Right ventricle myocardium inferior (tissue), 1 donor: ENCODE measurements at places on chromosomes 16 and 17. TPM values are rescaled to one million over a fixed set of nuclear protein-coding genes. Genes with fewer than 3 reads are reported as not detected.
A peak's percentile ranks its signal among the peaks of the same experiment; 100 is the strongest.

GRCh38 chr17:7336240-7337175, at the start of gene ACAP1:
Gene ACAP1 (plus strand): TSS chr17:7336529. CDS start chr17:7336735, 206 bp downstream.
- DNase-seq = peak; percentile 83

Gene MT4
- total RNA-seq = not detected

GRCh38 chr17:62750631-62751051, 57.5 kb downstream of the MARCHF10 start:
- DNase-seq = no peak

DNA sequence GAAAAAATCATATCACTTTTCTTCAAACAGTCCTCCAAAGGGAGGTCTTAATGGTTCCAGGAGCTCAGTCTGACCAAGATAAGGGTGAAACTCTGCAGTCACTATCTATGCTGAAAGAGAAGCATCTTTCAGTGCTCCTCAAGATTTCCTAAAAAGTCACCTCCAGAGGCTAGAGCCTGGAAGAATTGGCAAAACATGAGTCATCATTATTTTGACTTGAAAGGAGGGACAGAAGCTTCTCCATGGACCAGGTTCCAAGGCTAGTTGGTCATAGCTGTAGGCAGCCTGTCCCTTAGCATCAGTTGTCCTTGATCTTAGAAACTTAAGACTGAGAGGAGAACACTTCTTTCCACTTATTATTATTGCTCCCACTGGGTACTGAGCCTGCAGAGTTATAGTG, 219.0 kb upstream of the ASIC2 start:
- no peak for DNase-seq

DNA sequence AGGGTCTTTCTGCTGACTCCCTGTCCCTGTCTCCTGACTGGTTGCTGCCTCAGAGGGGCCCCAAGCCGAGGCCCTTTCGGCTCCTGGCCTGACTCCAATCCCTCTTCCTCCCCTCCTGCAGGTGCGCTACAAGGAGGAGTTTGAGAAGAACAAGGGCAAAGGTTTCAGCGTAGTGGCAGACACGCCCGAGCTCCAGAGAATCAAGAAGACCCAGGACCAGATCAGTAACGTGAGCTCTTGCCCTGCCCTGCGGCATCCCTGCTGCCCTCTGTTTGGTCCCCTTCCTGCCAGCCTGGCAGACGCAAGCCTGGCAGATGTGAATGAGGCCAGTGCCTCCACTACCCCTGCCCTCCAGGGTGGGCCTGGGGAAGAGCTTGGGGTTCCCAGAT, 27.1 kb upstream of the LASP1NB start:
- DNase-seq = no peak

GRCh38 chr17:32773856-32774694, 102.8 kb downstream of the MYO1D start:
- no peak for DNase-seq

- DNase-seq = no peak
These were observed 79.0 kb downstream of the DYNLRB2 start for GRCh38 chr16:80619824-80620223.

DNA sequence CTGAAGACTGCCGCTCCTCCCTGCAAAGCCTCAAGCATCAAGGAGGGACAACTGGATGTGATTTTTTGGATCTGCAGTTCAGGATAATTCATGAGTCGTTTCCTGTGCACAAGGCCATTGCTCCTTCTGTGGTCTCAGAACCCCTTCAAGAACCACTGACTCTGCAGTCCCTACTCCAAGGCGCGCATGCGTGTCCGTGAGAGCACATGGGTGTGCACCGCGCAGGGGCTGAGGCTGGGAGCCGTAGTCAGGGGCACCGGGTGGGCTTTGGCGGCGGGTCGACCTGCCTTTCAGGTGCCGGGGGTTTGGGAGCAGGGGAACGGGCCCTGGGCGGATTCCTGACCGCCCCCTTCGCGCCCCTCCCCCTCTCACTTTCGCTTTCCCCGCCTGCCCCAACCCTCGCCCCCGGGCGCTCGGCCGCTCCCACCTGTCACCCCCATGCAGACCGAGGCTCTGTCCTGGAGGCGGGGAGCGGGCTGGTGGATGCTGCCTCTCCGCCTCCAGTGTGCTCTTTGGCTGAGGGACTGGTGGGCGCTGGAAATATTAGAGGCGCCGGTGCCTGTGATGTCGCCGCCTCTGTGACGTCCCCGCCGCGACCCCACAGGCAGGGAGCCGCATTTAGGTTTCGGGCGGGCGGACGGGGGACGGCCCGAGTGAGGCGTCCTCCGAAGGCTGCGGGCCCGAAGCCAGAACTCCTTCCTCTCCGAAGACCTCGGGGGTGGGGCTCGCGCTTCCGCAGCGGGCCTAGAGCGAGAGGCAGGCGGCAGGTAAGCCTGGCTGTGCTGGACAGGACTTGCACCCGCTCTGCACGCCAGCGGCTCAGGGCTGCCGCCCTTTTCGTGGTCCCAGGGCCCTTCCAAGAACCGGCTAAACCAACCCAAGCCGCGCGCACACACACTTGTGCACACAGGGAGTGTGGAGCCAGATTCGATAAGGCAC, at the start of gene SPATA32:
SPATA32 (minus strand) TSS at position 518 of the 939 bp plus-strand sequence; CDS start at position 440, 78 bp downstream.
- peak; percentile 86 for DNase-seq

- DNase-seq = no peak
These were observed 8.9 kb downstream of the CA10 start for GRCh38 chr17:52149626-52150025.

- DNase-seq = no peak
These were observed 4.0 kb upstream of the RAPGEFL1 start for GRCh38 chr17:40173091-40173777.

Gene SULT1A3
- total RNA-seq = 10.3 TPM

Gene CDRT15
- not detected for total RNA-seq

DNA sequence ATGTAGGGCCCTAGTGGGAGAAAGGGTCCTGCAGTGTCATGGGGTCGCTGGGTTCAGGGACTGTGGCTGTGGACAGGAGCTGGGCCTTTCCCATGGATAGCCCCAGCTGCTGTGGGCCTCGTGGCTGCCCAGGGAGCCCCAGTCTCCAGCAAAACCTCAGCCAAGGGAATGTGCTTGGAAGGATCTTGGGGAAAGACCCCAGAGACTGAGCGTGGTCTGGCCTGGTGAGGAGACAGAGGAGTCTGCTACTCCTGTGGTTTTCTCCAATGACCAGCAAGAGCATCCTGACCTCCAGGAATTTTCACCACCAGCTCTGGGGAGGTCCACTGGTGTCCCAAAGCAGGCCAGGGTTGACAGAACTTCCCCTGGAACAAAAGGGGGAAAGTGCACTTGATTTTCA, 42.3 kb downstream of the RNF112 start:
- no peak for DNase-seq

DNA sequence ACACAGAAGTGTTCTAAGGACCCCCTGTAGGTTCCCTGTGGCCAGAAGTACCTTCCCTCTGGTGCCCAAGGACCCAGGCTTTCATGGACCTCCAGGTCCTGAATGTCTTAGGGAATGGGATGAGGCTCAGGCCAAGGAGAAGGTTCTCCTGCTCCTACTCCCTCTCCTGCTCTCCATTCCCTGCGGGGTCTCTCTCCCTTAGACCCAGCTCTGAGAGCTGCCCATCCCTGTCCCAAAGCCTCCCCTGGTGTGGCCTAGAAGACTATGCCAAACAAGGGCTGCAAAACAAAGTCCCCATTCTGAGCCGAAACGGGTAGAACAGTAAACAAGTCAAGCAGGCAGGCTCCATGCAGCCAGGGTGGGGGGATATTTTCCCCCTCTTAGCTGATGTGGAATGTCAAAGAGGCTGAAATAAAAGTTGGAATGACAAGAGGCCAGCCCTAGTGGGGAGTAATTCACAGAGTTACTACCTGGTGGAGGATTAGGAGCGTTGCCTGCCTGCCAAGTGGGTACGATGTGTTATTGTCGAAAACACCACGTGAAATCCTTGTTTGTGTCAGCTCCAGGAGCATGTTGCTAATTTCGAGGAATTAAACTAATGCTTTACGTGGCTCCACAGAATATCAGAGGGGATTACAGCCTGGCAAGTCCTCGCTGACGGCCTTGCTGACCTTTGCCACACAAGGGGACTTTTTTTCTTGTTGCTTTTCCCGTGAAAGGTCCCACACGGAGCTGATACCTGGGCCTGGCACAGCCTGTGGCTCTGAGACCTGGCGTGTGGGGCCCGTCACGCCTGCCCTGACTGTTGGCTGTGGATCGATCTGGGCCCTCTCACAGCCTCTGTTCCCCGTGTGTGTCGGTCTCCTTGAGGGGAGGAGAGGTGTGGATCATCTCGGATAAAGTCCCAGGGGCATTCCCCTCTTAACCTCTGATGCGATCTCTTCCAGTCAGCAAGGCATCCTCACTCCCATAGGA, 2.9 kb downstream of the WFIKKN2 start:
- no peak for DNase-seq

Gene RNU2-1
- 5,263 TPM for total RNA-seq

- DNase-seq = no peak
These were observed 6.0 kb upstream of the AQP8 start for GRCh38 chr16:25210758-25211157.

DNA sequence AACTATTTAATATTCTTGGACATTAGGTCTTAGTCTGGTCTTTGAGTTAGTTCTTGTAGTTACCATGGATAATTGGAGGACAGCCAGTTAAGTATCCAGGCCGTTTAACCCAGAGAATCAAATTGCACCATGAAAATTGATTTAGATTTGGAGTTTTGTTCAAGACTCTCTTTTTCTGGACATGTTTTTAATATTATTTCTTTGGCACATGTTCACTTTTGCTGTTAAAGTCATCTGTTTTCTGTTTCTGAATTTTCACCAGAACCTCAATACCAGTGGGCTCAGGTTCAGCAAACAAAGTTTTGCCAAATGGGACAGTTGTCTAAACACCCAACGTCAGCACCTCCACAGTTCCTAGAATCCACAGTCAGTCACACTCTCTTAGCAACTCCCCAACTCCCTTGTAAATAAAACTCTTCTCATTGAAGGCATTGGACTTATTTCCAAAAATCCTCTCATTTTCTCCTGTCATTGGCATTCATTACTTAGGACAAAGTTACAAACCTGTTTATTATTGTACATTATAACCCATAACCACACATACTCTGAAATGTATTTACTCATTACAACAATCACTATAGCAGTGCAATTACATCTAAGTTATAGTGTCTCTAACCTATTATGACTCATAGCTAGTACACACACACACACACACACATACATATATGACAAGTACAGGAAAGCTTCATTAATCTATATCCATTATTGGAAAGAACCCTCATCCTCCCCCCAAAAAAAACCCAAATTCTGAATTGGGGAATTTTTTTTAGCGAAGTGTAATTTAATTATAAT, 33.5 kb upstream of the DNAH9 start:
- DNase-seq = no peak

- no peak for DNase-seq
These were observed 63.3 kb downstream of the TUBD1 start for GRCh38 chr17:59829217-59830006.

DNA sequence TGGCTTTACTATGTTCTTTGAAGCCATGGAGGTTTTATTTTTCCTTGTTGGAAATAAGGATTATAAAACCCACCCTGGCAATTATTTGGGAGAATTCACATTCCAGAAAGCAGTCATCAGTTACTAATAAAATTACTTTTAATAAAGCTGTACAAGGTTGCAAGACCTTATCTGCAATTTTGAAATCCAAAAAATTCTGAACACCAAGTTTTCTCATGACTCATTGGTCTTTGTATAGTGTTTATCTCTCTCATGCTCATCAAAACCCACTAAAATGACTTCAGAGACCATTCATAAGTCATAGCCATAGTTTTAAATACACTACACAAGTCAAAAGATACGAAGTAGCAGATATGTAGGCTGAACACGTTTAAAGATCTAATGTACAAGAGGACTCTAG, 6.0 kb upstream of the KRT38 start:
- DNase-seq = no peak

DNA sequence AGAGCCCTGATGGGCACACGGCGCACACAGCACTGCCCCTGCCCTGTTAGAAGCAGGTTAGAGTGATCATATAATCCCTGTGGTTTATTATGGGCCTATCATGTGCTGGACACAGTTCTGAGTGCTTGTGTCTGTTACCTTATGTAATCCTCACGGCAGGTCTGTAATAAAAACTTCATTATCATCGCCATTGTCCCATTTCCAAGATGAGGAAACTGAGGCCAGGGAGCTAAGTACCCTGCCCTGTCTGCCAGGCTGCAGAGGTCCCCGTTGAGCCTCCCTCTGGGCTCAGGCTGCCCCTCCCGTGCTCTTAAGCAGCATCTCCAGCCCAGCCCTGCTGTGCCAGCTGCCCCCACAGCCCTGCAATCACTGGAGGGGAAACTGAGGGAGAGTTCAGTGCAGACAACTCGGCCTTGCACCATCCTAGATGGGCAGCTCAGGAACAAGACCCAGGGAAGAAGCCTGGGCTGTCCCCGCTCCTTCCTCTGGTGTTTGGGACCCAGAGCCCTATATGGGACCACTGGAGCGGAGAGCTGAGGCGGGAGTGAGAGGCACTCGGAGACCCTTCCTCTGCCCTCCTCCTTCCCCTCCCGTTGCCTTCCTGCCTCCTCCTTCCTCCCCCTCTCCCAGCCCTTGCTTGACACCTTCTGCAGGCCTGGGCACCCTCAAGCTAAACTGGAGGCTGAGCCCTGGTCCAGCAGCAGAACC, 42.0 kb downstream of the WNT3 start:
- no peak for DNase-seq

- DNase-seq = no peak
These were observed 193.0 kb upstream of the ZFHX3 start for GRCh38 chr16:73240920-73241319.

GRCh38 chr16:73215678-73216377, 167.9 kb upstream of the ZFHX3 start:
- DNase-seq = no peak

Gene YBX2
- 0.81 TPM for total RNA-seq

GRCh38 chr17:75645501-75645888, 12.3 kb downstream of the SMIM5 start:
- no peak for DNase-seq

Gene ERN1
- 7.1 TPM for total RNA-seq

Gene TXNDC11
- 20.3 TPM for total RNA-seq

- no peak for DNase-seq
These were observed 62.9 kb upstream of the MGAT5B start for GRCh38 chr17:76805319-76805718.

- no peak for DNase-seq
These were observed 603 bp upstream of the MRTFB start for GRCh38 chr16:14070555-14070876.

DNA sequence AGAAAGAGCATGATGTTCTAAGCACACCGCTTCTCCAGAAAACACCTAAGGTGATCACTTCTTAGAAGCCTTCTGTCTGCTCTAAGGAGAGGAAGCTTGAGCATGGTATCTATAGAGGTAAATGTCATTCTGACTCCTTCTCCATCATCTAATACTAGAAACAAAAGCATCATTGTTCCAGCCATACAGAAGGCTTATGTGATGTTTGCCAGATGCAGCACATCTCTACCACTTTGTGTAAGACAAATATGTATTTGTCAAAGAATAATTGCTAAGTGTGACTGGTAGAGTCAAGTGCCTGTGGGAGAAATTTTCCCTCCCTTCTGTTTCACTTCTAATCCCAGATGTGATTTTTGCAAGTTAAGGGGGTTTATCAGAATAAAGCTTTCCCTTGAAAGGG, 217.1 kb downstream of the HS3ST3A1 start:
- no peak for DNase-seq

- DNase-seq = no peak
These were observed 47.7 kb downstream of the TUBD1 start for GRCh38 chr17:59844884-59845594.
